ENCODE measurements at places on chromosomes 12 and 14.

DNA sequence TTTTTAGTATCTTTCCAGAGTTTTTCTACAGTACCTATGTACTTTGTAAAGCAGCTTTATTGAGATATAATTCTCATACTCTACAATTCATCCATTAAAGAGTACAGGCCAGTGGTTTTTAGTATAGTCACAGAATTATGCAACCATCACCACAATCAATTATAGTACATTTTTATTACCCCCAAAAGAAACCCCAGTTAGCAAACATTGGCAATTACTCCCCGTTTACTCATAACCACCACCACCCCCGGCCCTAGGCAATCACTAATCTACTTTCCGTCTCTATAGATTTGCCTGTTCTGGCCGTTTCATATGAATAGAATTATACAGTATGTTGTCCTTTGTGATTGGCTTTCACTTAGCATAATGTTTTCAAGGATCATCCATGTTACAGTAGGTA lies 119.8 kb downstream of the KICS2 start:
- no peak for DNase-seq

DNA sequence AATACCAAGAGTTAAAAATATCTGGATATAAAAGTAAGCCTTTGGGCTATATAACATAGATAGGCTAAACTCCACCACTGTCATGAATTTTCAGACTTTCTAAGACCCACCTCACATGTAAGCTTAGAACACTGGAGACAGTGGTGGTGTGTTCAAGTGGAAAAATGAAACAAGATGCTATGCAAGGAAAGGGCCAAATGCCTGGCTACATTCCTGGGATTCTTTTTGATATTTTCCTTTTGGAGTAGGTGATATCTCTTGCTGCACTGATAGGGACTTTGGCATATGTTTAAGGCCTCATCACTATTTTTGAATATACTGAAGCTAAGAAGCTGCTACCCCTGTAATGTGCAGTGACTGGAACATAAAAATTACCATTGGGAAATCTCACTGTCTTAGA lies 341.3 kb downstream of the SLC16A7 start:
- DNase-seq: no peak

GRCh38 chr12:3204730-3205531 lies 127.8 kb downstream of the TSPAN9 start:
- no peak for DNase-seq

DNA sequence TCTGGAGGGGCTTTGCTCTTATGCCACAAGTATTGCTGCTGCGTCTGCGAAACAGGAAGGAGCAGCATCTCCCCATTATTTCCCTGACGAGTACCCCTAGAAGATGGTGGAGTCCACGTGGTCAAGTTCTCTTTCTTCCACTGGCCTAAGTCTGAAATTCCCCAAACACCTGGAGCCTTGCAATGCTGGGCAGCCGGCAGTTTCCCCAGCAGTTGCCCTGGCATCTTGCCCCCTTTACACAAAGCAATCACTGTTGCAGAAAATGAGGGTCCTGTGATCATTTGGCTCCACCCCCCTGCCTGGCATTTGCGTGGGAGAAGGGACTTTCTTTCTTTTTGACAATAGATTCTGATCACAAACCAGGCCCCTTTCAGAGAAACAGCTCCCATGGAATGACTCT lies 56.9 kb downstream of the FOS start:
- DNase-seq: no peak

- DNase-seq: no peak
These were observed 7.3 kb upstream of the TCHP start for GRCh38 chr12:109892748-109893147.

- DNase-seq: peak; percentile 52
These were observed 78.7 kb downstream of the NEDD1 start for GRCh38 chr12:96985515-96986362.

DNA sequence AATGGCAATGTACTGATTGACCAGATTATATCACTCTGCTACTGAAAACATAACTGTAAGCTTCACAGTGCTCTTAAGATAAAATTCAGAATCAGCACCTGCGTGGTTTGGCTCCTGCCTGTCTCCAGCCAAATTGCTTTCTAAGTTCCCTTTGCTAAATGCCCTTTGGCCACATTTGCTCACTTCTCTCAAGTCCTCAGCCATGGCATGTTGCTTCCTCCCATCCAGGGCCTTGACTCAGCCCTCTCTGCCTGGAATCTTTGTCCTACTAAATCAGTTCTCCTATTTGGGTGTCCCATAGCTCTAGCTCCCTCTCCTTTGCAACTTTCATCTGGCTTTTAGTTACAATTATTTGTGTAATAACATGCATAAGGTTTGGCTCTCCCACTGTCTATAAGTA lies 71.4 kb downstream of the KCNK10 start:
- DNase-seq: no peak

DNA sequence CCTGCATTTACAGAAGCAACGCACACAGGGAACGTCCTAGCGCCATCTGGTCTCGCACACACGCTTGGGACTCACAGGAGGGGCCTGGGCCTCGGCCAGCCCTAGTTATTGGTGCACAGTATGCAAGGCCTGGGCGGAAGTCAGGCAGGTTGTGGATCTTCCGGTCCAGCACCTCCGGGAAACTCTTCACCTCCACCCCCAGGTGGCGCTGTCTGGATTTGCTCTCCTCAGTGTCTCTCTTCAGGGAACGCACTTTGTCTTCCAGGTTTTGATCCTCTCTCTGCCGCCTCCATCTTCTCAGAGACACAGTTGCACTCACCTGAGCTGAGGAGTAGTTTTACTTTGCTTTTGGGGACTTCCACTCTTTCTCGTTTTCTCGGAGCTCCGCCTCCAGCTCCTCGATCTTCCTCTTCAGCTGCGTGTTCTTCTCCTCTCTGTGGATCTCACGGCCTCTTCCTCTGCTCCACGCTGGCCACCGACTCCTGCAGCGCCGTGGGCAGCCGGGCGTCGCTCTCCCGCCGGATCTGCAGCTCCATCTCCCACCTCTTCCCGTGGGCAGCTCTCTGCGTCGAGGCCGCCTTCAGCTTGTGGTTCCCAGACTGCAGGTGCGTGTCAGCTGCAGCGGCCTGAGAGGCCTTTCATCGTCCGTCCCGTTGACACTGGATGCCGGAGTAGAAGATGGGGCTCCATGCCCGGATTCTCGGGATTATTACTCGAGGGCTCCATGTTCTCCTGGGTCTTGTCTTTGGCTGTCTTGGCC lies 933.8 kb downstream of the TMEM121 start:
- DNase-seq: peak; percentile 60

GRCh38 chr12:103998976-103999375 lies 33.3 kb downstream of the TDG start:
- DNase-seq: no peak

DNA sequence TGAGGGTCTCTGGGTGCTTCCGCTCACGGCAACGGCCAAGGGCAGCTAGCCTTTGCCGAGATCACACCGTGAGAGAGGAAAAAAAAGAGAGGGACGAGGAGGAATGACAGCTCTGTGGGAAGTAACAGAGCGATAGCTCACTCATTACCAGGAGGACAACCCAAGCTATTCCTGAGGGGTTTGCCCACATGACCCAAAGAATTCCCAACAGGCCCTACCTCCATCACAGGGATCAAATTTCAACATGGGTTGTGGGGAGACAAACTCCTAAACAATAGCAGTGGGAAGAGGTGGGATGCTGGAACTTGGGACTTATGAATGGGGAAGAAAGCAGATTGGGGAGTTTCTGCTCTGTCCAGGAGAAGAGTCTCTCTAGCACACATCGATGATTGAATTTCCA lies 180.6 kb downstream of the LRRK2 start:
- no peak for DNase-seq

- no peak for DNase-seq
These were observed 98.3 kb downstream of the RTN1 start for GRCh38 chr14:59772233-59772632.

GRCh38 chr12:90854136-90854689 lies 100.8 kb downstream of the CCER1 start:
- no peak for DNase-seq
